Activated naive CD8-positive, alpha-beta T cell treated with anti-CD3 and anti-CD28 coated beads, Interleukin-2, amount 50 U/mL, for 16 hours (primary cell): ENCODE measurements at places on chromosomes 7 and 10.

DNA sequence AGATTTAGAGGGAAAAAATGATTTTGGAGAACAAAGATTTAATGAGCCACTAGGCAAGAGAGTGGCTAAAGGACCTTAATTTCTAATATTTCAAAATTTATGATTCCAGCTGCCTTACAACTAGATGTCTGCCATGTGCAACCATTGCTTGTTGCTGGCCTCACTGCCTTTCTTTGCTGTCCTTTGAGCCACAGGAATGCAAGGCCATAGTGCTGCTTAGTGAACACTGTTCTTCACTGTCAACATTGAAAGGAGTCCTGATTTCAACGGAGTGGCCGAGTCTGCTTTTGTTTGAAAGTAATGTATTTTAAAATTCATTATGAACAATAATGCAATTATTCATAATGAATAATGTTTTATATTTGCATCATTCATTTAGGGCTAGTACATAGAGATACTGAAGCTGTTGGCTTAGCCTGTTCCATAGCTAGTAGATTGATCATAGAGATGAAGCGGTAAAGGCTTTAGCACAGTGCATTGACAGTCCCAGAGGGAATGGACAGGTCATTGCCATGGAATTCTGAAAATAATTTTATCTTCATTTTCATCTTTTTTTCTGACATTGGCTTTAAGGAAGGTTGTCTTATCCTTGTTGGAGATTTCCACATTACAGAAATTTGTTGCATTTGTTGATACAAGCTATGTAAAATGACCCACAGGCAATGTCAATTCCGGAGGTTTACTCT is 544.1 kb downstream of the AUTS2 start:
- no peak for DNase-seq

DNA sequence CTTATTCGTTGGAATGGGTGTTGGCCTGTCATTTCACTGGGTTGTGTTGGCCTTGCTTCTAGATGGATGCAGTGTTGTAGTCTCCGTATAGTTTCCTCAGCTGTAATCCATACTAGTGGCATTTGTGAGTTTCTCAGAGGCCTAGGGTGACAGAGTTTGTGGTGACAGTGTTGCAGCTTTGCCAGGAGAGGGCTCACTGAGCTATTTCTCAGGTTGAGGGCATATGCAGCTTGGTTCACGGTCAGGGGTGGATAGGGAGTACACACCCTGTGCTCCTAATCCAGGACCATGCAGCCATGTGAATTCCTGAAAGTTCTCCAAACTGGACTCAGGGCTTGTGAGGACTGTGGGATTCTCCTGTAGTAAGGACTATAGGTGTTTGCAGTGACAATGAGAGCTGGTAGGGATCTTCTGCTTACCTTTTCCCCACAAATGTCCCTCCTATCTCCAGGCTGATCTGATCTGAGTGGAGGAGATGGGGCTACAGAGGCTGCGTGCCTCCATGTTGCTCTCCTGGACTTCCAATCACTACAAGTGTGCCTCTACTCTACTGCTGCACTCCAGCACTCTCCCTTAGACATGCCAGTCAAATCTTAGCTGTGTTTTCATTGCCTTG is 229.0 kb downstream of the STK31 start:
- DNase-seq: no peak

GRCh38 chr10:121919666-121920065 is 8.2 kb downstream of the ATE1 start:
- DNase-seq: no peak

DNA sequence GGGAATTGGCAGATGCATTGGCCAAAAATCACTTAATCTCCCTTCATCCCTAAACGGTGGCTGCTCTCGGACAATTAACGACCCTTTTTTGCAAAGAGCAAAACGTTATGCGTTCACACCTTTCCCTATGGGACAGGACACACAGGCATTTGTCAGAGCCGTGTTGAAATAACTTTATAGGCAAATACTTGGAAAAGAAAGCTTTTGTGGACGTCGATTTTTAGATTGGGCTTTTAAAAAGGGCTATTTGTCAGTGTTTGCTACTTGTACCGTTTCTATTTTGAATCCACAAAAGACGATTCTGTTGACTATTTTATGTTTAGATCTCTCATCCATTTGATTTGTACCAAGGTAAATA is 245.6 kb downstream of the SLC25A13 start:
- no peak for DNase-seq

- no peak for DNase-seq
These were observed 61.4 kb upstream of the USP6NL start for GRCh38 chr10:11672836-11673235.

GRCh38 chr7:90677486-90678404 is 81.6 kb downstream of the CDK14 start:
- no peak for DNase-seq
